ENCODE measurements at places on chromosomes 11 and 22.

- DNase-seq, result no peak
Observed at GRCh38 chr11:68564261-68564660, 103.7 kb downstream of the PPP6R3 start.

DNA sequence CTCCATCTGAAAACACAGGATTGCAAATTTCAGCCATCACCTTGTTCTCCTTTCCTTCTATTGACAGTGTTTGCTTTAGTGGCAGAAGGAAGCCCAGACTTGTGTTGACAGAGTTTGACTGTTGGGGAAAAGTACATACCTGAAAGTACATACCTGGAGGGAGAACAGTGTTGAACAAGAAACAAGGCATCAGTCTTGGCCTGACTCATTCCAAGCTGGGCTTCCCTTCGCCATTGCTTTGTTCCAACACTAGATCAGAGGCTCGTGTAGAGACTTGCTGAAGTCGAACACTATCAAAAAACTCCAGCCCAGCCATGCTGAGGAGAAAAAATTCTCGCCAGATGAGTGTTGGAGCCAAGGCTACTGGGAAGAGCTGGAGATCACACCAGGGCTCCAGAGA is 133.4 kb downstream of the BBOX1 start:
- peak; percentile 76 for DNase-seq

DNA sequence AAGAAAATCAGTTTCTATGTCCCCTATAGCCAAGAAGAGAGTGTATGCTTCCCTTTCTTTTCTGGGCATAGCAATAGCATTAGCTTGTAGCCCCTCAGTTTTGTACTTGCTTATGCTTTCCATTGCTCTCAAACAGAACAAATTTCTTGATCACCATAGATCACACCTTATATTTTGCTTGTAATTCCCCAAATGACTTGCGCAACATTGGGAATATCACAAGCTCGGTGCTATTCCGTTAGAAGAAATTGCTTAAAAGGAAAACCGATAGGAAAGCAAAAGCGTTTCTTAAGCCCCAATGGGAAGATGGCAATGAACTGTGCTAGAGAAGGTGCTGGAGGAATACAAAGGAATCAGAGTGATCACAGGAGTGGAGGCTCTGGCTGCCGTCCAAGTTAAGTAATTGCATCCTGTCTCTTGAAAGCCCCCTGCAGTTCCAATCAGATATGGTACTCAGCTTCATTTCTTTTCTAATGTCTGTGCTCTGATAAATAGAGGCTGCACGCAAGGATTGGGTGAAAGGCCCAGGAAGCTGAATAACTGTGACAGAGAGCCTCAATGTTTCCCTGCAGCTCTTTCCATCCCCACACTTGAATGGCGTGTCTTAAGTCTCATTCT is 182.1 kb upstream of the KIRREL3 start:
- peak; percentile 95 for DNase-seq

- peak; percentile 48 for DNase-seq
Observed at GRCh38 chr11:57277845-57278720, 41.0 kb upstream of the APLNR start.

GRCh38 chr11:86202013-86202336 is 42.6 kb upstream of the EED start:
- no peak for DNase-seq

- DNase-seq, result no peak
Observed at GRCh38 chr11:130118636-130119387, 40.8 kb upstream of the ST14 start.

DNA sequence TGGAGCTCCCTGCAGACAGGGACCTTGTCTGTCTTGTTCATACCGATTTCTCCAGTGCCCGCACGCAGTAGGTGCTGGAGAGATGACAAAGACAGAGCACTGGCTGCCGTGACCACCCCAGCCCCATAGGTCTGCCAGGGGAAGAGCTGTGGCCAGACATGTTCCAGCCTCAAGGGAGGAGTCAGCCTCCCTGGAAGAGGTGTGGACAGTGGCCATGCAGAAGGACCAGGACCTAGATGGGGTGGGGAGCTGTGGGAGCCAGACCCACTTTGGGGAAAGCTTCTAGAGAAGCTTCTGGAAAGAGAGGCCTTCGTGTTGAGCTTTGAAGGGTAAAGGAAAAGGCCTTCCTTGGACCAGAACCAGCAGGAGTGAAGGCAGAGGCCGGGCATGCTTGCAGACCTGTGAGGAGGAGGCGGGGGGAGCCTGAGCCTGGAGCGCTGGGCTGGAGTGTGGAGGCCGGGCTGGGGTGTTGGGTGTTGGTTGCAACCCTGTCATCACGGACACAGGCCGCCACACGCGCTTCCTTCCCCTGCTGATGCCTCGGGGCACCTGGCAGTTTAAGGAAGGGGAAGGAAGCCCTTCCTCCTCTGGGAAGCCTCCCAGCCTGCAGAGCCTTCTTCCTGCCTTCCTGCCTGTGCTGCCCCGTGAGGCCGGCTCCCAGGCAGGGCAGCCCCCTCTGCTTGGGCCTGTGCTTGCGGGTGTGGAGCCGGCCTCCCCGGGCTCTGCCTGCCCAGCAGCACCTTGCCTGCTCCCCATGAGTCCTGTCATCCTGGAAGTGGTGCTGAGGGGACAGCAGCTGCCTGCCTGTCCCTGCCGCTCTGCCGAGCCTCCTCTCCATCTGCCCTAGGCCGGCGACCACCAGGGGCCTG is 12.3 kb downstream of the RELT start:
- no peak for DNase-seq

- DNase-seq, result peak; percentile 32
Observed at GRCh38 chr11:84564180-84564866, 1062.8 kb downstream of the DLG2 start.

- DNase-seq, result no peak
Observed at GRCh38 chr11:12285811-12286222, 91.6 kb upstream of the PARVA start.

DNA sequence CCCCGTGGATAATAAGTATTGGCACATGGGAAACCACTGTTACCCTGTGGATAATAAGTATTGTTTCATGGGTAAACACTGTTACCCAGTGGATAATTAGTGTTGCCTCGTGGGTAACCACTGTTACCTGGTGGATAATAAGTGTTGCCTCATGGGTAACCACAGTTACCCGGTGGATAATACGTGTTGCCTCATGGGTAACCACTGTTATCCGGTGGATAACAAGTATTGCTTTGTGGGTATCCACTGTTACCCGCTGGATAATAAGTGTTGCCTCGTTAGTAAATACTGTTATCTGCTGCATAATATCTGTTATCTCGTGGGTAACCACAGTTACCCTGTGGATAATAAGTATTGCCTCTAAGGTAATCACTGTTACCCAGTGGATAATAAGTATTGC is 25.5 kb upstream of the NXPE4 start:
- DNase-seq, result no peak

GRCh38 chr11:106091480-106092123 is 14.1 kb downstream of the AASDHPPT start:
- no peak for DNase-seq

- DNase-seq, result no peak
Observed at GRCh38 chr11:13119361-13119760, 110.2 kb downstream of the RASSF10 start.

- no peak for DNase-seq
Observed at GRCh38 chr11:99192716-99193115, 172.0 kb downstream of the CNTN5 start.

DNA sequence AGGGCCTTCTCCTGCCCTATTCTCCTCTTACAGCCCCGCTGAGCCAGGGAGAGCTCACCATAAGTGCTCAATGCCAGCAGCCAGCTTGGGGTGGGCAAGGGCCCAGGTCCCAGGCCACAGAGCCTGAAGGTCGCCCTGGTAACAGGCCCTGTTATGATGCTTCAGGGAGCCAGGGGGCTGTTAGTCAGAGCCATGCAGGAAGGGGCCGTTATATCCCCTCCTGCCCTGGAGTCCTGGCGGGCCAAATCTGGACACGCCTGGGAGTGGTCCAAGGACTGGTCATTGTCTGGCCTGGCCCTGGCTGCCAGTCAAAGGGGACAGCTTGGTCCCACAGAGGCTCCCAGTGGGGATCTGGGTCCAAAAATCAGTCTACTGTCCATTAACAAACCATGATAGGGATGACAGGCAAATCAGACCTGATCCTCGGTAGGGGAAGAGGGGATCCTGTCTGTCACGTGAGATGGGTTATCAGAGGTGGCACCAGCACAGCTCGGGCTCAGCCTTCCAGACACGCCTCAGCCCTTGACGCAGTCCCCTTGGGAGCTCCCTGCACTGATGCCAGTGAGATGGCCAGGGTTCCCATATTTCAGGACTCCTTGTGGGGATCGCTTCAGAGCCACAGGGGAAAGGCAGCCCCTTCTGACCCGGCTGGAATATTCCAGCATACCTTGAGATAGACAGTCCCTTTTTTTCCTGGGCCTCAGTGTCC is 55.9 kb downstream of the LRRC32 start:
- no peak for DNase-seq

DNA sequence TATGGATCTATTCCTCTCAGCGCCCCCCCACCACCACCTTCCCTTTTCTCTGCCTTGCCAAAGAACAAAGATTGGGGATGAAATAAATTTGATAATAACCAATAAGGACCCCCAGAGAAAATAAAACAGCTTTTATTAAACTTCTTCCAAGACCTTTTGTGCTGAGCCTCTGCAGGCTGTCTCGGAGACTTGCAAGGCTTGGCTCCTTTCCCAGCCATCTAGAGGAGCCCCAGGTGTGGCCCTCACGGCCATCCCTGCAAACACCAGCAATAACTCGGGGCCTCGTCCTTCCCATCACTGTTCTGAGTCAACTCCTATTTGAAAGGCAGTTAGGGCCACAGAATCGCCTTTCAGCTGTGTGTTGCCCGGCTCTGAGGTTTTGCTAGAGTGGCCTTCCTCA is 51.2 kb upstream of the LMO1 start:
- DNase-seq, result no peak

DNA sequence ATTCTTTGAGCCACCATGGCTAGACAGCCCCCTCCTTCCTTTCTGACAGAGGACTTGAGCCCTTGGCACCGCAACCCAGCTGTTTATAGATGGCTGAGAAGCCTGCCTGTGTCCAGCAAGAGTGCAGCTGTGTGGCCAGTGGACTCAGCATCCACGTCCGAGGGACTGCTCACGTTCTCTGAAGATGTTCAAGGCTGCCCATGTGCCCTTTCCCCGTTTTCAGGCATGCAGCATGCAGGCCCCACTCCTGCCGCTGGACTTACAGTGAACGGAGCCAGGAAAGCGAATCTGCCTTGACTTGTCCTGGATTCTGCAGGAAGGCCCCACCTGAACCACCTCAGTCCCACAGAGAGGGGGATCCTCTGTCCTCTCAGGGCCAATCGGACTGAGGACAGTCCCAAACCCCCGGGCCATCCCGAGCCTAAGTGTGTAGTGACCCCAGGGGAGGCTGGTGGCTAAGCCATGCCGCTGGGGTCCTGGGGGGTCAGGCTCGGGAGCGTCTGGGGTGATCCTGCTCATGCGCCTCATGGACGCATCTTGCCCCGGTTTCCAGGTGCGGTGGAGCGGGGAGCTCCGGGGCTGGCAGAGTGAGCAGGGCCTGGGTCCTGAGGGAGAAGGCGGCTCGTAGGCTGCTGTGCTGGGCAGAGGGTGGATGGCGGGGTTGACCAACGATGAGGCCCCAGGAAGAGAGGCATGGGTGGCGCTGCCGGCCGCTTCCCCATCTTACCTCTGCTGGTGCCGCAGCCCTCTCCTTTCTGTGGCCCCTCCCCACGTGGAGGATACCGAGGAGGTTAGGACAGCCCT is 170.7 kb downstream of the CTTN start:
- DNase-seq, result no peak

- no peak for DNase-seq
Observed at GRCh38 chr11:3904228-3904627, 48.8 kb downstream of the STIM1 start.

DNA sequence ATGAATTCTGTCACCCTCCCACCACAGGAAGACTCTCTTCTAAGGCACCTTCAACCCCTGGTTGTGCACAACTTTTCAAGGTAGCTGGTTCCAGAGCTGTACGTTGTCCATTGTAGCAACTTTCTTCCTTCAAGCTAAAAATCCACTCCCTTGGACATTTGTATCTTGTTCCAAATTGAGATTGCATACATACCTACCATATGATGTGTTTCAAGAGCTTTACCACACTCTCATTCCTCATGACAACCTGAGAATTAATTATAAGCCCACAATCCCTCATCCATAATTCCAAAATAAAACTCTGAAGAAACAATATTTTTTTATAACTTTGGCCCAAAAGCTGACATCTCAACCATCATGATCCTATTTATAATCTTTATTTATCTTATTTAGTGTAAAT is 3.0 kb downstream of the OR52W1 start:
- DNase-seq, result no peak

GRCh38 chr22:32621656-32622003 is 147.0 kb downstream of the FBXO7 start:
- DNase-seq, result no peak

GRCh38 chr11:22276535-22276934 is 61.6 kb upstream of the SLC17A6 start:
- no peak for DNase-seq

DNA sequence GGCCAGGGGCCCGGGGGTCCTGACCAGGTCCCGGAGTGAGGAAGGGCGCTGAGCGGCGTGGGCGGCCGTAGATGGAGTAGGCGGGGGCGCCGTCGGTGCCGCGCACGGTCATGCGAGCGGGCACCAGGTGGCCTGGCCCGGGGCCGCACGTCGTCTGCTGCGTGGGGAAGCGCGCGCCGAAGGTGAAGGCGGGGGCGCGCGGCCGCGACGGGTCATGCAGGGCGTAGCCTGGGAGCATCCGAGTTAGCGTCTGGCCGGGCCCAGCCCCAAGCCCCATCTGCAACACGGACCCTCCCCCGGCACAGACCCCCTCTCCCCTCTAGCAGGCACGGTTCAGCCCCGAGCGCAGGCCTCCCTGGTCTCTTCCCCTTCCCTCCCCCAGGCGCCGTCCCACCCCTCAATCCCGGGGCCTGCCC is 1.7 kb upstream of the TYMP start:
- DNase-seq, result peak; percentile 30

DNA sequence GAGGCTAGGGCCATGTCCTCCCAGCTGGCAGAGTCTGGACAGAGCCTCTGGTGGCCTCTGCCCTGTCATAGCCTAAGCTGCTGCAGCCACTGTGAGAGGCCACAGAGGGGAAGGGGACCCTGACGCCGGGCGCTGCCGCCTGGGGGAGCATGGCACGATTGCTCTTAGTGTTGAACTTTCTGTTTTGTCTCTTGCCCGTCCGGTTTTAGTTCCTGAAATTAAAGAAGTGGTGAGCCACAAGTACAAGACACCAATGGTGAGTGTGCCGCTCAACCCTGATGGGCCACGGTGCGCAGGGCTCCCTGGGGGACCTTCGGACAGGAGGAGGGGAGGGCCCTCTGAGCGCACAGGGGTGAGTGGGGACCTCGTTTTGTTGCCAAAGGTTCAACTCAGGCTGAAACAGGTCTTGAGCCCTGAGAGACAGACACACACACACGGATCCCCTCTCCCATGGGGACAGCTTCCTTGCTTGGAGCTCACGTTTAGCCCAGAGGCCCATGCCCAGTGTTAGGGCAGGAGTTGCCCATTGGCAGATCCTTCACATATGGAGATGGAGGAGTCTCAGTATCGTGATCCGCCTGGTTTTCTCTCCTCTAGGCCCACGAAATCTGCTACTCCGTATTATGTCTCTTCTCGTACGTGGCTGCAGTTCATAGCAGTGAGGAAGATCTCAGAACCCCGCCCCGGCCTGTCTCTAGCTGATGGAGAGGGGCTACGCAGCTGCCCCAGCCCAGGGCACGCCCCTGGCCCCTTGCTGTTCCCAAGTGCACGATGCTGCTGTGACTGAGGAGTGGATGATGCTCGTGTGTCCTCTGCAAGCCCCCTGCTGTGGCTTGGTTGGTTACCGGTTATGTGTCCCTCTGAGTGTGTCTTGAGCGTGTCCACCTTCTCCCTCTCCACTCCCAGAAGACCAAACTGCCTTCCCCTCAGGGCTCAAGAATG is 23.8 kb downstream of the MYBPC3 start:
- DNase-seq, result no peak

- DNase-seq, result no peak
Observed at GRCh38 chr11:65398362-65398910, 12.0 kb downstream of the FRMD8 start.

Measured in NCI-H345 (cell line).